Suprapubic skin (tissue), 4 donors: ENCODE measurements at places on chromosomes 7 and 10. TPM values are rescaled to one million over a fixed set of nuclear protein-coding genes. Genes with fewer than 3 reads are reported as not detected.

The PAPSS2 gene
- 2.4 TPM for total RNA-seq

GRCh38 chr7:74138945-74139843 lies 35.0 kb upstream of the EIF4H start:
- no peak for DNase-seq

- DNase-seq, result no peak
Measured at GRCh38 chr10:125444790-125445189, 238.2 kb downstream of the TEX36 start.

The DGKI gene
- 6.2 TPM for total RNA-seq

DNA sequence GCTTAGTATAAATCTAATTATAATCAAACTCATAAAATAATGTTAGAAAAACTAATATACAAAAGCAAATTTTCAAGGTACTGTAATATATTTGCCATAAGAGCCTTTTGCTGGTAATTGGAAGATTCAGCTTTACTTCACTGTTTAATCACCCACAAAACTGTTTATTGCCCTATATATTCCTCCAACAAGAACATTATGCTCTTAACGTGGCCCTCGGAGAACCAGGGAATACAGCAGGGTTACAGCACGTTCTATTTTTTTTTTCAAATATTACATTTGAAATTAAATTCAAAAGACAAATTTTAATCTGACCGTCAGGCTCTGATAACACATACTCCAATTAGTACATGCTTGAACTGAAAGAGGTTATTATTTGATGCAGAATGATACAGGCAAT lies 336.3 kb upstream of the LRRN3 start:
- no peak for DNase-seq

DNA sequence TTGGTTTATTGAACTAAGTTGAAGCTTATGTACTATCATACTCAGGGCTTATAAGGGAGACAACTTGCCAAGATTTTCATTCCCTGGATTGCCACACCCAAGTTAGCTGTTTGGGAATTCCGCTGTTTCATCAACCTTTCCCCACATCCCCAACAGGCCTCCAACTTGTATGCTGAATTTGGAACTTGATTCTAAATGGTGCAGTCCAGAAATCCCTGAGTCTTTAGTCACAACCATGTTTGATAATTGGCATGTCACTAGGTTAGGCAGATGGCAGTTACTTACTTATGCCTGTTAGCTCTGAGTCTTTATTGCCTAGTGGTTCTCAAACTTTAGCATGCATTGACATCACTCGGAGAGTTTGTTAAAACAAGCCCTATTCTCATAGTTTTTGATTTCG lies 135.4 kb upstream of the PRPS1L1 start:
- DNase-seq, result no peak

- no peak for DNase-seq
Measured at GRCh38 chr7:27933671-27934565, 194.0 kb downstream of the TAX1BP1 start.

GRCh38 chr10:49556723-49557122 lies 17.8 kb upstream of the ERCC6 start:
- DNase-seq, result no peak

The TM9SF3 gene
- total RNA-seq, result 52.6 TPM

DNA sequence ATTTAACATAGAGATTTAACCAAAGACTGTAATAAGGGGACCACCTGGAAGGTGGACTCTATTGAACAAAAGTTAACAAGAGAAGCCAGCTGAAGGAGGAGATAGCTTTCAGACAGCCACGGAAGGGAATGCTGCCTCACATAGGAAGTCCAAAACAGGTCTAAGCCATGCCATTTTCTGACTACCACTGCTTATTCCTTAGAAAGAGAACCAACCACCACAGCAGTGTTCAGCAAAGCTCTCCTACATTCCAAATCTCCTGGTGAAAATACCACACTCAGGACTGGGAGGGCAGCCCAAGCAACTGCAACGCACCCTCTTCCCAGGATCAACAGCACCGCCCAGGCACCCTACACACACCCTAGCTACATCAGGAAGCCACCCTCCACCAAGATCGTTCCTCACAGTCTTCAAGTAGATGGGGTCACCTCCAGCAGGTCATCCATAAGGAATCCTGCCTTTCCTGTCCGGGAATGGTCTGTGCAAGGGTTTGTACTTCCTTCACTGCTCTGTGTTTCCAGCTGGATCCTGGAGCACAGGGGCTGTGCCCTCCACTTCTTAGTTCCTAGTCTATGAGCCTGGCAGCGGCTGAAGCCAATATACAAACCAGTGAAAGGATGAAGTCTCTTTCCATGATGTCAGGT lies 2.5 kb downstream of the KIAA1549 start:
- DNase-seq, result no peak

DNA sequence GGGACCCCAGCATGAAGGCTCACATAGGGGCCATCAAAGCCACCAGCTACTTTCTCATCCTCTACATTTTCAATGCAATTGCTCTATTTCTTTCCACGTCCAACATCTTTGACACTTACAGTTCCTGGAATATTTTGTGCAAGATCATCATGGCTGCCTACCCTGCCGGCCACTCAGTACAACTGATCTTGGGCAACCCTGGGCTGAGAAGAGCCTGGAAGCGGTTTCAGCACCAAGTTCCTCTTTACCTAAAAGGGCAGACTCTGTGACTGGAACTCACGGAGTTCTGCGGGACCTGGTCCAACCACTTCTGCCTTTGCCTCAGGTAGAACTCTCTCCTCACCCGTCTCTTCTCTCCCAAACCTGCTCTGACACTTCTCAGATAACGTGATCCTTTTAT lies 945 bp downstream of the TAS2R40 start:
- DNase-seq, result no peak

GRCh38 chr10:15255961-15256360 lies 87.5 kb upstream of the NMT2 start:
- DNase-seq, result no peak

The TMEM178B gene
- 1.6 TPM for total RNA-seq

DNA sequence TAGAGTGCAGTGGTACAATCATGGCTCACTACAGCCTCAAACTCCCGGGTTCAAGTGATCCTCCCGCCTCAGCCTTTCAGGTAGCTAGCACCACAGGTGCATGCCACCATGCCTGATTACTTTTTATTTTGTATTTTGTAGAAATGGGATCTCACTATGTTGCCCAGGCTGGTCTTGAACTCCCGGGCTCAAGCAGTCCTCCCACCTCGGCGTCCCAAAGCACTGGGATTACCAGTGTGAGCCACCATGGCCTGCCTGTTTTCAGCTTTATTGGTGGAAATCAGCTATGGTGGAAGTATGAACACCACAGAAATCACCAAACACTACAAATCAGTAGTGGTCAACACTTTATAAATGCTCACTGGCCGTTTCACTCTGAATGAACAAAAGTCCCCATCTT lies 299.9 kb upstream of the LYZL1 start:
- DNase-seq, result no peak

- DNase-seq, result no peak
Measured at GRCh38 chr7:112110175-112110574, 96.0 kb downstream of the DOCK4 start.

- no peak for DNase-seq
Measured at GRCh38 chr7:51242881-51243518, 73.6 kb downstream of the COBL start.

GRCh38 chr10:114711176-114711868 lies 53.2 kb upstream of the ABLIM1 start:
- no peak for DNase-seq

DNA sequence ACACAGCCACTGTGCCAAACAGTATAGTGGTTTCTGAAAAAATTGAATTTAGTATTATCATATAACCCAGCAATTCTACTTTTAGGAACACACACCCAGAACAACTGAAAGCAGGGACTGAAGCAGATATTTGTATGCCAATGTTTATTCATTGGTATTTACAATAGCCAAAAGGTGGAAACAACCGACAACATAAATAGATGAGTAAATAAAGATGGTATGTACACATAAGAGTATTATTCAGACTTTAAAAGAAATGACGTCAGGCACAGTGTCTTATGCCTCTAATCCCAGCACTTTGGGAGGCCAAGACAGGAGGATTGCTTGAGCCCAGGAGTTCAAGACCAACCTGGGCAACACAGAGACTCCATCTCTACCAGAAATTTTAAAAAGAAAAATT lies 7.2 kb downstream of the CDCA7L start:
- DNase-seq, result no peak

GRCh38 chr10:91759581-91759986 lies 38.6 kb upstream of the TNKS2 start:
- DNase-seq, result no peak

DNA sequence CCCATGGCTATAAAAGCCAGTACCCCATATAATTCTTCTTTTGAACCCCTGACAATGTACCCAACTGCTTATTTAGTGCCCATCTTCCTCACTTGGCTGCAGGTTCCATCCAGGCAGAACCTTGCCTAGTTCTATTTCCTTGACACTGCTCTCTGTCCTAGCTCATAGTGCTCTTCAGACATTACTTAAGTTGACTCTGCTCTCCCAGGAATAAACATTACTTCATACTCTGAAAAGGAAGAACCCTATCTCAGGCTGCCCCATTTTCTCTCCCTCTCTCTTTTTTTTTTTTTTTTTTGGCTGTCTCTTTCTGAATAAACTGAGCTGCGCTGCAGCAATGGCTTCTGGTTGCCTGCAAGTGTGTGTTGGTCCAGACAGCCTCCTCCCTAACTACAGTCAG lies 21.0 kb downstream of the ACTA2 start:
- DNase-seq, result no peak

The ARL5B gene
- 12.6 TPM for total RNA-seq
